Liver (tissue), 10 donors: ENCODE measurements at places on chromosomes 7 and 10.
A peak's percentile ranks its signal among the peaks of the same experiment; 100 is the strongest.

DNA sequence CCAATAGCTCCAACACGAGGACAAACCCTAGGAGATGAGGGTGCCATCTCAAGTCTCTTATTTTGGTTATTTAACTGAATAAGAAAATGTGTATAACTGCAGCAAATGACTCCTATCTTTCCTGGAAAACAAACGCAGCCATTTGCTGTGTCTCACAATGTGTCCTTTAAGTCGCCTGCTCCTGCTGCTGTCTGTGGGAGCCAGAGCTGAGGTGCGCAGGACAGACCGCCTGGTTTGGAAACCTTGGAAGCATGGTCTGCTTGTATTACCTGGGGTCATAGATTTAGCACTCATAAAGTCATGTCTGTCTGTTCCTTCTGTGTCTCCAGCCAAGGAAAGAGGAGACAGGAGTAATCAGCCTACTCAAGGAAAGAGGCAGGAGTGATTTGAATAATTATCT lies 760.2 kb downstream of the GRID1 start:
- peak; percentile 0 for DNase-seq

DNA sequence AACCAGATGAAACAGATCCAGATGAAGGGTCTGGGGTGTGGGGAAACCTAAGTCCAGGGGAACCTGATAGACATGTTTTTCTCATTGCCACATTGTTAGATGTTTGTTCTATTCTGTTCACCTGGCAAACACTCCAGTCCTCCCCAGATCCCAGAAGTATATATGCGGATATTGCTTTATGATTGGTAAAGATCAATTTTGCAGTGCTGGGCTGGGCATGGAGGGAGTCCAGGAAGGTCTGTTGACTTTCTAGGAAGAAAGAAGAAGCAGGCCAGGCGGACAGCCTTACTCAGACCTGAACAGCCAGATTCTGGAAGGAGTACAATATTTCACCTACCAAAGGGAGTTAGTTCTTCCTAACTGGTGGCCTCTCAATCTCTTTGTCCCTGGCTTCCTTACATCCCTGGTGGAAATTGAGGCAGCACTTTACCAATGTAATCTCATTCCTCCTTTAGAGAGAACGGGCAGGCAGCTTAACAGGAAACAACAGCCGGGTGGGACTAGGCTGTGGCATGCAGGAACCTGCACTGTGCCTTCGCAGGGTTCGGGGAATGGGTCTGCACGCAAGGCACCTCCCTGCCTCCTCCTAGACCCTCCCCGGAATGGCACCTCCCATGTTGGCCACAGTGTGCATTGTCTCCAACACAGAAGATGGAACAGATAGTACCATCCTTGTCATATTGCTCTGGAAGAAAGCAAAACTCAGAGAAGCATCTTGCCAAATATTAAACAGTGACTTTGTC lies 930 bp downstream of the GIMAP6 start:
- no peak for DNase-seq

- DNase-seq: no peak
These were observed 252.7 kb upstream of the MBL2 start for GRCh38 chr10:53025172-53025711.

GRCh38 chr10:29160150-29160617 lies 128.7 kb upstream of the LYZL1 start:
- DNase-seq: no peak

DNA sequence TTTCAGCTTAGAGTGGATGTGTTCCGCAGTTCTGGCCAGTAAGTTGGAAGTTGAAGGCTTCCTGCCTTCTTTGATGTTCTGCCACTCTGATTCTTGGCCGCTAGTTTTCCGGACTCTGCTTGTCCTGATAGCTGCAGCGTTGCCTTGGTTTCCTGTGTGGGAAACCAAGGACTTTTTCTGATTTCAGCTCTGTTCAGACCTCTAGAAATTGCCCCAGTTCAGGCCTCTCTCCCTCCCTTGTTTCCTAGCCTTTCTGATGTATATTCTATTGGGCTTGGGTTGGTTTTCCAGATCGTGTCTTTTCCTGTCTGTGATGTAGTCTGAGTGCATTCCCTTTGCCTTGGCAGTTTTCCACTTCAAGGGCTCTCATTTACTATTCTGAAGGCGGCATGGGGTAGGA lies 318.7 kb downstream of the BBS9 start:
- no peak for DNase-seq

GRCh38 chr10:19931894-19932590 lies 115.8 kb downstream of the PLXDC2 start:
- DNase-seq: no peak

- DNase-seq: no peak
These were observed 10.0 kb upstream of the FGL2 start for GRCh38 chr7:77209479-77210139.

- no peak for DNase-seq
These were observed 37.1 kb upstream of the GNAT3 start for GRCh38 chr7:80548840-80549530.

DNA sequence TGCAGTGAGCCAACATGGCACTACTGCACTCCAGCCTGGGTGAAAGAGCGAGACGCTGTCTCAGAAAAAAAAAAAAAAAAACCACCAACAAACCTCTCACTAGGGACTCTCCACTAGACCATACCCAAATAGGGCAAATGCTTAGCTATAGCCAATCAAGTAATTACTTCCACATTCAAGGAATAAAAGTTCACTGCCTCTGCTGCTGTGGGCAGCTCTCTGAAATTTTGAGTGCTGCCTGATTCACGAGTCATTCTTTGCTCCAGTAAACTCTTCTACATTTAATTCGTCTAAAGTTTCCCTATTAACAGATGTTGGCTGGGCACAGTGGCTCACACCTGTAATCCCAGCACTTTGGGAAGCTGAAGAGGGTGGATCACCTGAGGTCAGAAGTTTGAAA lies 4.7 kb upstream of the NRBF2 start:
- DNase-seq: no peak

DNA sequence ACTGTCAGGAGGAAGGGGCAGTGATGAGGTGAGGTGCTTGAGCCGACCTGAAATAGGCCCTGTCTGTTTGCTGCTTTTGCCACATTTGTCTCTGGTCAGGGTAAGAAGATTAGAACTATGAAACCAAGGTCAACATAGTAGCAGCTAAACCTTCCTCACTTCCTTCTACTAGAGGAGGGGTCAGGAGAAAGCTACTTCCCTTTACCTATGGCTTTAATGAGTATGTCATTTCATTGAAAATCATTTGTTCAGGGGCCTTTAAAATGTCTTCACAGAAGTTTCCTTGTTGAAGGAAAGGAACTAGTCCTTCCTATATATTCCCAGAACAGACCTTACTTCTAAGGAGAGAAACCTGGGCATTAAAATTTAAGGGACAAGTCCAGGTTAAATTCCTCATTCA lies 19.0 kb downstream of the HYAL4 start:
- DNase-seq: no peak

GRCh38 chr10:113291413-113291812 lies 261.4 kb upstream of the HABP2 start:
- DNase-seq: no peak

DNA sequence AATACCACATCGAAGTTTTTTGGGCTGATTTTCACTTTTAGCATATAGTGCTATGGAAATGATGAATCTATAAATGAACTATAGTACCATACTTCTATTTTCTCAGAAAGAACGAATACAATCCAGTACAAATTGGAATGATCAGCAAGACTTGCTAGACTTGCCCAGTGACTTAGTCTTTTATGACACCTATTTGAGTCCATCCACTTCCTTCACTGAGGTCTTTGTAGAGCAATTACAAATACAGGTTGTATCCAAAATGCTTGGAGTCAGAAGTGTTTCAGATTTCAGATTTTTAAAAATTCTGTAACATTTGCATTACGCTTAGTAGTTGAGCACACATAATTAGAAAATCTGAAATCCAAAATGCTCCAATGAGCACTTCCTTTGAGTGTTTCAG lies 104.3 kb downstream of the NRBF2 start:
- DNase-seq: no peak

DNA sequence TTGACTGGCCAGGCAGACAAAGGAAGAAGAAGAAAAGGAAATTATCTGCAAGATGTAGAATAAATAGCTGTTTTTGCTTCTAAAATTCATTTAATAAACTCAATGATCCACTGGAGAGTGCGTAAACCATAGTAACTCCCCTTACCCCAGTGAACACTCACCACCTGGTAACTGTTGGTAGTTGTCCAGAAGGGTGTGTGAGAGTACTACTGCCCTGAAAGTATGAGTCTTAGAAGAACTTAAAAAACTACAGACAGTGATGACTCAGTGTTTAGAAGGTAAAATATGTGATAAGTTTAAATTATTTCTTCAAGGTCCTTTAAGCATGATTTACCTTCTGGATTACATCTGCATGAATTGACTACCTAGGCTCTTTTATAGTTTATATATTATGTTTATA lies 53.0 kb upstream of the SEMA3A start:
- DNase-seq: no peak

GRCh38 chr10:119700321-119700954 lies 25.4 kb upstream of the INPP5F start:
- no peak for DNase-seq

GRCh38 chr7:15288741-15289140 lies 273.1 kb downstream of the AGMO start:
- DNase-seq: no peak

DNA sequence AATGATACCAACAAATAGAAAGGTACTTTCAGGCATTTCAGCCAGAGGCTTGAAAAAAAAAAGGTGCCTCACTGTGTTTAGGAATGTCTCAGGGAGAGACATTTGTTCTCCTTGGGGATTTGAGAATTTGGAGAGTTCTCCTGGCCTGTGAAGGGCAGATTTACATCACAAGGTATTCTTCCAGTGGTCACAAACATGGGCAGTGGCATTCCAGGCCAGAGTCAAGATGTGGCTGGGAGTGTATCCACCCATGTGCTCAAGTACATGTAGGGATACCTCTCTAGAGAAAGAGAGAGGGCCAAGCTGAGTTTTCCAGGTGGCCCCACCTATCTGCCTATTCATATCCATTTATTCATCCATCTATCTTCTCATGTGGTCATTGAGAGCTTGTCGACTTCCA lies 253.8 kb downstream of the LRMDA start:
- DNase-seq: no peak

DNA sequence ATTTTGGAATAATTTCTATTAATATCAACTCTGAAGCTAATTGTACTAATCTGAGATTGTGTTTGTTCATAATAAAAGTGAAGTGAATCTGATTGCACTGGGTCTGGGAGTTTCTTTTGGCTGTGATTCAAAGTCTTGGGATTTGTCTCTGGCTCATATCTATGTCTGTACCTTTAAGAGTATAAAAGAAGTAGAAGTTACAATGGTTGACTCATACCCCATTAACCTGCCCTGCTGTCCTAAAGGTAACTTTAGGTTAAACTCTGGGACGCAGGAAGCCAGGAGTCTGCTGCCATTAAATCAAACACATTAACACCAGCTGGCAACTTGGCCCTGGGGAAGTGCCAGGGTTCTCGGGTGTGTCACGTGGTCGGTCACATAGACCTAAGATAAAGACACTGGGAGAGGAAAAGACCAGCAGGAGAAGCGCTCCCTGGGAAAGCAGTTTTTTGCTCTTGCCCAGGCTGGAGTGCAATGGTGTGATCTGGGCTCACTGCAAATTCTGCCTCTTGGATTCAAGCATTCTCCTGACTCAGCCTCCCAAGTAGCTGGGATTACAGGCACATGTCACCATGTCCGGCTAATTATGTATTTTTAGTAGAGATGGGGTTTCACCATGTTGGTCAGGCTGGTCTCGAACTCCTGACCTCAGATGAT lies 17.8 kb downstream of the SCD start:
- no peak for DNase-seq

GRCh38 chr10:59977486-59977885 lies 71.1 kb upstream of the CCDC6 start:
- no peak for DNase-seq

DNA sequence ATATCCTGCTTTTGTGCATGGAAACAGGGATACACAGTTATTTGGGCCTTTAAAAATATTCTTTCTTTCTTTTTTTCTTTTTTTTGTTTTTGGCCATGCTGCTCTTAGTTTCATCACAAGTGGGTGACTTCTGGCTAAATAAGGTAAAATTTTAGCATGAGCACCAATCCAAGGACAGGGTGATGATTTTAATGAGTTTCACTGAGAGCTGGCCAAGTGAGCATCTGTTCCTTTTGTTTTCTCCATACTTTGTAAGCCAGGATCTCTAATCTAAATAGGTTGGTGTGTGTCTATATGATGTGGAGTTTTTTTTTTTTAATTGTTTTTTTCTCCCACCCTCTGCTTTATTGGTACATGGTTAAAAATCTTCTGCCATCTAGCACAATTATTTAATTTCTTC lies 106.8 kb downstream of the POLL start:
- no peak for DNase-seq

DNA sequence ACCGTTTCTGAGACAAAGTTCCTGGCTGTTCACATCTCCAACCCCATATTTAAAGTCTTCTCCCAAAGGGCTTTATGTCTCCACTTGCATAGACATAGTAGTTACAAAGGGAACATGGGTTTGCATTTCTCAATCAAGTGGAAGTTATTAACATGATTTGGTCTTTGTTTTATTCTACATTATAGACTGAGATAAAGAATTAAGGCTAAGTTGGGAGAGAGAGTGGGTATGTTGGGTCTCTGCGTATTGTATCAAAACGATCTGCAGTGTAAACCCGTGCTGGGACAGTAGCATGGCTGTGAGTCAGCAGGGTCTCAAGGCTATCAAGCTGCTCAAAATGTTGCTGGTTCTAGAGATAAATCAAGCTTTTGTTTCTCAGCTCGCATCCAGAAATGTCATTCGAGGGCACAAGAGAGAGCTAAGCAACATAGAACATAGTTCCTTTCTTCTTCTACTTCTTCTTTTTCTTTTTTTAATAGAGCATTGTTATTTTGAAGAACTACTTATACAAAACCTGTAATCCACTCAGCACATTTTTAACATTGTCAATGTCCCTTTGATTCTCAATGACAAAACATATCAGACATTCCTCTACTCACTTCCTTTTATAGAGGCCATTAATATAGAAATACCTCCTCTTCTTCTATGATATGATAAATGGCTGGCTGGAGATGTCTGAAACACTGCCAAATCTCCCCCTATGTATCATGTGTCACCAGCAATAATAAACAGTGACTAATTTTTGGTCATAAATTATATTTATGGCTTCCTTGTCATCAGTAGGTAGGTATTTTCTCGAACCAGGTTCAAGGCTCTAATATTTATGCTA lies 34.5 kb upstream of the RHOBTB1 start:
- no peak for DNase-seq

DNA sequence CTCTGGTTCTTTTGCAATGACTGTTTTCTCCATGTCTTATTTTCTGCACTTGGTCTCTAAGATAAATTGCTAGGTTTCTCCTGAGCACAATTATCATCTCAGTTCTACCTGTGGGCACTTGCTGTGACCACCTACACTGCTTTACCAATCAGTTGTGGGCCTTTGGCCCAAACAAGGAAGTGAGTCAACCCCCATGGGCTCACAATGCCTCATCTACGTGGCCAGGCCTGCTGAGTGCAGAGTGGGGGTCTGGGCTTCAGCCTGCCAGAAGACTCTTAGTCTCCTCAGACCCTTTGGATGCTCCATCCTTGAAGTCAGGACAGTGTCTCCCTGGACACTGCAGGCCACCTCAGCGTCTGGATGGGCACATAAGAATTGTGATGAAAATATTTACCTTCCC lies 20.3 kb downstream of the SCART1 start:
- DNase-seq: no peak

GRCh38 chr7:85156661-85157208 lies 30.1 kb downstream of the SEMA3D start:
- no peak for DNase-seq
